ENCODE measurements at places on chromosomes 11 and 22. TPM values are rescaled to one million over a fixed set of nuclear protein-coding genes. Genes with fewer than 3 reads are reported as not detected.

MGAT3 gene
- total RNA-seq, result 41.5 TPM

DNA sequence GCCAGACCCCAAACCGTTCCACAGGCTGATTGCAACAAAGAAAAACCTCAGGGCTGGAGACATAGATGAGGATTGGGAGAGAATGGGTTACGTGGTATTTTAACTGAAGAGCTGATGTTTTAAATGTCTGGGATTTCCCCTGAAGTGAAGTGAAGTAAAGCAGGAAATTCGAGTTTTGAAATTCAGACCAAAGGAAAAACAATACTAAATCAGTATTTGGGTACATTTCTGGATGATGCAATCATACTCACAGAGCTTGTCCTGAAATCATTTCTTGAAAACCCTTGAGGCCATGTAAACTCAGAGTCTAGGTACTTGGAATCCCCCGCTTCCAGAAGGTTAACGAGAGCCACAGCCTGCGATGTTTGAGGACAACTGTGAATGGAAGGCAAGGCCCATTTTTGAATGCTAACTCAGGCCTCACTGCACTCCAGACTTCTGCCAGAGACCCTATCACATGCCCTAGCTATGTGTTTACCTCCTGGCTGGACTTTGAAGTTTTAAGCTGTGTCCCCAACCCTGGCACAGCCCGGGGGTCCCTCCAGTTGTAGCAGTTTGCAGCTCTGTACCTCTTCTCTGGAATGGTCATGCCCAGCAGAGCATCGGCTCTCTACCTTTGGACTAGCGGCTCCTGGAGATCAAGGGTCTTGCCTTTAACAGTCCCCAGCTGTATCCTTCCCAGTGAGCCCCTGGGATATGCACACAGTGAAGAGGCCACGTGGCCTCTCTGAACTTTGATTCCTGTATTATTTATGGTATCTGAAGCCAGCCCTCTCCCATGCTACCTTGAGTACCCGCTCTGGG, 5.4 kb upstream of the FTH1 start:
- peak; percentile 12 for DNase-seq

OR6X1 gene
- not detected for total RNA-seq

- DNase-seq, result peak; percentile 40
Measured at GRCh38 chr11:3037040-3037944, 19.9 kb downstream of the CARS1 start.

HBB gene
- total RNA-seq, result 157 TPM

All from activated B cell treated with CpG ODN at 0.5 μM for 24 hours (primary cell).